Inflammatory macrophage treated with lipopolysaccharide for 1 hour (primary cell): ENCODE measurements at places on chromosomes 6 and 20.

DNA sequence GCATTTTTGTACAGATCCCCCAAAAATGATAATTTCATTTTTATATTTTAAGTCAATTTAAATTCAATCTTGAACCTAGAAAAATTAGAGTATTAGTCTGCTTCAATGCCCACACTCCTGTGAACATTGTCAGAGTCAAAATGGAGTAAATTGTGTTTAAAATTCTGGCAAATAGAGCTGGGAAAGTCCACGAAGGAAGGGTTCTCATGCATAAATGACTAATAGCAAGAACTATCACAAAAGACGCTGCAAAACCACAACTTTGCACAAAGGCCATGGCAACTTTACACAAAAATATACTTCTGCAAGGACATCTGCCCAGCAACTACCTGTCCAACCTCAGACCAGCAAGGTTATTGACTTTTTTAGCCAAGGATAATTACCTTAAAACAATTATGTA, 203.2 kb upstream of the SMLR1 start:
- no peak for DNase-seq

- DNase-seq = no peak
Observed at GRCh38 chr6:104431096-104431495, 428.6 kb downstream of the HACE1 start.

DNA sequence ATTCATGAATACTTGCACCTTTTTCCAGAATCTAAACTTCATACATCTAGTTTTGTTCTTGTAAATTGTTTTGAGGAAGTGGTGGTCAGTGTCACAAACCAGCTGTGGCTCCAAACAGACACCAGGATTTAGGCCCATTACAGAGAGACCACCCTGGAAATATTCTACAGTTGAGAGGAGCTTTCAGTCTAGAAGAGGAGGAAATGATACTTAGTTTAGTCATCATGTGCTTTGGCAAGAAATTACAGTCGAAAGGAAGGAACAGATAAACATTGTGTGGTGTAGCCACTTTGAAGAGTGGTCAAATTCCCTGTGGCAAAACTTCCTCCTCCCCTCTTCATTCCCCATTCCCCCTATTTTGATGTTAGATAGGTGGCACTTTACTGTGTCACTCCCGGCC, 15.7 kb downstream of the DCBLD1 start:
- DNase-seq = no peak

- DNase-seq = peak; percentile 35
Observed at GRCh38 chr20:10662661-10663458, 10.9 kb downstream of the JAG1 start.

DNA sequence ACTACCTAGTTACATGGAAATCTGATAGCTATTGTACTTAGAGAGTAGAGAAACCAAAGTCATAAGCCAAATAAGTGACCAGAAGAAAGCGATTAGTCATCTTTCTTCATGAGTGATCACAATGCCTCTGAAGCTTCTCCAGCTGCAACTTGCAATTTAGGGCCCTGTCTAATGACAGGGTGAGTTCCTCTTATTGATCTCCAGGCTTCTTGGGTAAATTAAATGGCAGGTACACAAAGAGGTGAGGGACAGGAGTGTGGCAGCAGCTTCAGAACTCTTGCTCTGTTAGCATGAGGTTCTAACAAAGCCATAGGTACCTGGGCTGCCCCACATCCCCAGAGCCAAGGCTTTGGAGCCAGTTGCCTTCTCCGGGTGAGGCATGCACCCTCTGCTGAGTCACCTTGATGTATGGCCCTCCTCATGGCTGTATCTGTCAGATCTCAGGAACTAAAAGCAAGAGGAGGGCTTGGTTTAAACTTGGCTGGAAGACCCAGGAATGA, 60.8 kb downstream of the PRDM1 start:
- DNase-seq = no peak

DNA sequence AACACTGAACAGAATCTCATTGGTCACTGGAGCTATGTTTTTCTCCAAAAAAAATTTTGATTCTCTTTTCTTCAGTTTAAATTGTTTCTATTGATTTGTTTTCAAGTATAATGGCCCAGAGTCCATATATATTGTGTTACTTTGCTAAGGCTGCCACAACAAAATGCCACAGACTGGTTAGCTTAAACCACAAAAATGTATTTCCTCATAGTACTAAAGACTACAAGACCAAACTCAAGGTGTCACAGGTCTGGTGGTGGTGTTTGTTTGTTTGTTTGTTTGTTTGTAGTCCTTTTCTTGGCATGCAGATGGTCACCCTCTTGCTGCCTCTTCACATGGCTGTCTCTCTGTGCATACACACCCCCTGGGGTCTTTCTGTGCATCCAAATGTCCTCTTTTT, 34.0 kb downstream of the BMP5 start:
- no peak for DNase-seq

DNA sequence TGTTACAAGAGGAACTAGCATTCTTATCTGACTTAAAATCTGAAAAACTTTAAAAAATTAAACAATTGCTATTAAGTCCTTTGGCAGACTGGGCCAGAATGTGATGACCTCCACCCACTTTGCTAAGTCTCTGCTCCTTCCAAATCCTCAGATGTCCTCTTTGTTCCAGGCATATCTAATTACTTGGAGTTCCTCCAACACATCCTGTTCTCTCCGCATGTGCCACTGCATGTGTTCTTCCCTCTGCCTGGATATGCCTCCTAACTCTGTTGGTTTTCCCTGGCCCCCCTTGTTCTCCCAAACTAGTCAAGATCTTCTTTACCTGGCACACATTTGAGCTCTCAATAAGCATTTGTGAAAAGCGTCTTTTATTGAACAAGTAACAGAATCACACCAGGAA, 23.1 kb downstream of the ELOVL2 start:
- no peak for DNase-seq

DNA sequence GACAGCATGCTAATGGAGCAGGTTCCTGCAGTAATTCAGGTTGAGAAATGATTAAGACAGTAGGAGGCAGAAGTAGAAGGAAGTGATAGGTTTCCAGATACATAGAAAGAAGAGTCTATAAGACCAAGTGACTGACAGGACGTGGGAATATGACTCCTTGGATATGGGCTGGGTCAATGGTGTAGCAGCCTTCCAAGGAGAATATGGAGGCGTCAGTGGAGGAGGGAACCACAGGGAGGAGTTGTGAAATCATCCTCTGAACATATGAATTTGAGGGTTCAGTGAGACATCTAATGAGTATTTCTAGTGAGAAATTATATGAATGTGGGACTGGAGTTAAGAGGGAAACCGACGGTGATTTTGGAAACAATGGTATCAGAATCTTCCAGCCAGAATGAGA, 43.3 kb downstream of the NUDT3 start:
- DNase-seq = peak; percentile 16

DNA sequence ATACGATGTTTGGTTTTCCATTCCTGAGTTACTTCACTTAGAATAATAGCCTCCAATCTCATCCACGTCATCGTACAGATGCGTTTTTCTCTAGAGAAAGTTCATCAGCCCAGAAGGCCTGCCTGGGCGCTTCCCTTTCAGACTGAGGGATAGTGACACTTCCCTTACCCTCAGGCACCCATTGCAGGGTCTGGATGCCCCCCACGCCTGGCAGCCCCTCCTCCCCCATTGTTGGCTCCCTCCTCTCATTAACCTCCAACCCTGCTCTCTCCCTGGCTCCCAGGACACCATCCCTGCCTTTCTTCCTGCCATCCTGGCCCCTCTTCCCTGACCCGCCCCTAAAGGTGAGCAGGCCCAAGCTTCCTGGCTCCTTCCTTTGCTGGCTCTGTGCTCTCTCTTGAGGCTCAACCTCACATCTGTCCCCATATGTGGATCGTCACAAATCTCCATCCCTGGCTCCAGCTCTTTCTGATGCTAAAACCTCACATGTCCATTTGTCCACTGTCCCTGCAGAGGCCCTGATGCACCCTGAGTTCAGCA, 145.2 kb downstream of the SYCP2 start:
- no peak for DNase-seq

- peak; percentile 50 for DNase-seq
Observed at GRCh38 chr20:25065625-25066338, 7.8 kb upstream of the ACSS1 start.

DNA sequence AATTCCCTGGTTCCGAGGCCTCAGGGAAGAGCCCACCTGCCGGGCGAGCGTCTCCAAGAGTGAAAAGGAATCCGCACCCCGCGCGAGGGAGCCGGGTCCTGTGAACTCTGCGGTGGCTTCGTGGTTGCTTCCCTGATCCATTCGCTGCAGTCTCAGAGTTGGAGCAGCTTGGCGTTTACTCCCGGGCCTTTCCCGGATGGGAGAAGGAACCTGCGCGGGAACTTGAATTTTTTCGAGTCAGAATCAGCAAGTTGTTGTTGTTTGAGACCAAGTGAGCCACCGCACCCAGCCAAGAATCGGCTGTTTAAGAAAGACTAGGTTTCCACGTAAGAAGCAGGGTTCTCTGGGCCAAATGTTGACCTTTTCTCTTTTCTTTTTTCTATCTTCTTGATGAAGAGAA, 12.9 kb downstream of the PRSS16 start:
- no peak for DNase-seq

GRCh38 chr6:143579703-143580102, 68.2 kb upstream of the FUCA2 start:
- no peak for DNase-seq
